Daoy (cell line): ENCODE measurements at places on chromosomes 3 and 15.

DNA sequence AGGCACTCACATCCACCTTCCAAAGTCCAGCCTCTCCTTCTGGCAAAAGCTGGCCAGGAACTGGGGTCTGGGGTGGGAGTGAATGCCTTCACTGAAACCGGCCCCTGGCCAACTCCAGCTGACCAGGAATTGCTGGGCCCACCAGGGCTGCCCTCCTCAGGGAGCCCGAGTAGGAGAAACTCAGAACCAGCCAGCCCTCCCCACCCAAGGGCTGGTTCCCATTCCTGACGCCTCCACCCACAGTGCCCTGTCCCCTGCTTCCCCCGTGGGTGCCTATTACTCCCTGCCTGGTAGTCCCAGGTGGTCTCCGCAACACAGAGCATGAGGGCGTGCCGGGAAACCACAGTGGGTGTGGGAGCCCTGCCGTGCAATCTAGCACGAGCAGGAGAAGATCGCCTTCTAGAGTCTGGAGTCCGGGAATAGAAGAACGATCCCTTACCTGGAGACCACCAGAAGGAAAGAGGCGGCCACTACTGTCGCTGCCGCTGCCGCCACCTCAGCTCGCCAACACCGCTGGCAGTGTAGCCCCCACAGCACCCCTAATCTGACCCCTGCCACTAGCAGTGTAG lies 178.8 kb downstream of the POTEB3 start:
- DNase-seq: peak; percentile 15

GRCh38 chr3:50264383-50264963 lies 4.5 kb upstream of the SEMA3B start:
- DNase-seq: peak; percentile 91

DNA sequence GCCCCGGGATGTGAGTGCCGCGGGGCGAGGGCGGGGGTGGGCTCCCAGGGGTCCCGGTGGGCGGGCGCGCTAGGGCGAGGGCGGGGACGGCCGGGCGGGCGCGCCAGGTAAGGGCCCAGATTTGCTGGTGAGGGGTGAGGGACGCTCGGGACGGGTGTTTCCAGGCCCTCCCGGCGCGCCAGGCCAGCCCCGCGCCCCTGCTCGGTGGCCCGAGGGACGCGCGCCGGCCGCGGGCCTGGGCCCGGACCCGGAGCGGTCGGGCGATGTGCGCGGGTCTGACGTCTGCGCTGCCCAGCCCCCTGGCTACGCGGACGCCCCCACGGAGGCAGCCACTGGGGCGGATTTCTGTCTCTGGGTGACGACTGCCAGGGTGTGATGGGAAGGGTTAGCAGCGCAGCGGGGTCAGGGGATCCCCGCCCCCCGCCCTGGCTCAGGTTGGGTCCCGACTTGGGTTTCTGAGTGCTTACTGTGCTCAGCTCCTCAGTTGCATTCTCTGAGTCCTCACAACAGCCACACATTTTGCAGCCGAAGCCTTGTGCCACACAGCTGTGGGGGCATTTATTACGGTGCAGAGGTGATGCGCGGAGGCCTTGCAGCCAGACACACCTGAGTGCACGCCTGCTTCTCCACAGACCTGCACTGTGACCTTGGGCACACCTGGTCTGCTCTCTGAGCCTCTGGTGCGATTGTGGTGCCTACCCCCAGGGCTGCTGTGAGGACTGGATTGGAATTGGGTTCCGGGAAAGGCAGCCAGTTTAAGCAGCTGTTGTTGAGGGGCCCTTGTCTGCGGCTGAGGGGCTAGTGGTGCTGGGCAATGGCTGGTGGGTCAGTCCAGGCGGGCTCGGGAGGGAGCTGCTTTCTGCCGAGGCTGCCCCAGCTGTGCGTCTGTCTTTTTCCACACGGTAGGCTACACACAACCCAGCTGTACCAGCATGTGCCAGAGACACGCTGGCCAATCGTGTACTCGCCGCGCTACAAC lies 523 bp downstream of the HDAC11 start:
- DNase-seq: no peak

GRCh38 chr15:100001405-100001804 lies 268.2 kb upstream of the LYSMD4 start:
- peak; percentile 38 for DNase-seq

DNA sequence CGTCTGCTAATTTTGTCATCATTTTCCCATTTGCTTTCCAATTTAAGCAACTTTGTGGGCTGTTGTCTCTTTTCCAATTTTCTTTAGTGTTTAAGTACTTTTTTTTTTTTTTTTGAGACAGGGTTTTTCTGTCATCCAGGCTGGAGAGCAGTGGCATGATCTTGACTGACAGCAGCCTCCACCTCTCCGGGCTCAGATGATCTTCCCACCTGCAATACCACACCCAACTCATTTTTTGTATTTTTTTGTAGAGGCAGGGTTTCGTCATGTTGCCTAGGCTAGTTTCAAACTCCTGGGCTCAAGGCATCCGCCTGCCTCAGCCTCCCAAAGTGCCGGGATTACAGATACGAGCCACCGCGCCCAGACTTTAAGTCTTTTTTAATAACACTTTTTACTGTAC lies 26.2 kb upstream of the EIF4A2 start:
- no peak for DNase-seq

DNA sequence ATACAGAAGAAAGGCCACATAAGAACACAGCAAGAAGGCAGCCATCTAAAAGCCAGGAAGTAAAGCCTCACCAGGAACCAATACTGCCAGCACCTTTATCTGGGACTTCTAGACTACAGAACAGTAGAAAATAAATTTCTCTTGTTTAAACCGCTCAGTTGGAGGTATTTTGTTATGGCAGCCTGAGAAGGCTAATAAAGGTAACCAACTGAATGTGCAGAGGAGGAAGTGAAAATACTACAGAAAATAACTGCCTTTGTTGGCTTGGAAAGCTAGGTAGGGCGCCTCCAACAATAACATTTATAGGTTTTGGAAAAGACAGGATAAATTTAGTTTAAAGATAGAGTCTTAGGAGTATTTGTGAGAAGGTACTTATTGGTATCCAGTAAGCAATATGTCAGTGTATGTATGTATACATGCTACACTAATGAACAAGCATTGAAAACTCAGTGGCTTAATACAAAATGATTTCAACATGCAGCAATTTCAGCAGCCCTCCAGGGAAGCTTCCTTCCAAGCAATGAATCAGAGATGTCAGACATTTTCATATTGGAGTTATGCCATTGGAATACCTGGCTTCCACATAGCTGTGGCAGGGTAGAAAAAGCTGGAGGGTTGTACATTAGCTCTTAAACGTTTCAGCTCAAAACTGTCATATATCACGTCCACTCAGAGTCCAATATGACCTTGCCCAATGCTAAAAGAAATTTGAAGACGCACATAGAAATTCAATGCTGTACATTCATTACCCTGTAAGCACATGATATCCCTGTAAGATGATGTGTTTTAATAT lies 48.9 kb downstream of the ZBBX start:
- no peak for DNase-seq

DNA sequence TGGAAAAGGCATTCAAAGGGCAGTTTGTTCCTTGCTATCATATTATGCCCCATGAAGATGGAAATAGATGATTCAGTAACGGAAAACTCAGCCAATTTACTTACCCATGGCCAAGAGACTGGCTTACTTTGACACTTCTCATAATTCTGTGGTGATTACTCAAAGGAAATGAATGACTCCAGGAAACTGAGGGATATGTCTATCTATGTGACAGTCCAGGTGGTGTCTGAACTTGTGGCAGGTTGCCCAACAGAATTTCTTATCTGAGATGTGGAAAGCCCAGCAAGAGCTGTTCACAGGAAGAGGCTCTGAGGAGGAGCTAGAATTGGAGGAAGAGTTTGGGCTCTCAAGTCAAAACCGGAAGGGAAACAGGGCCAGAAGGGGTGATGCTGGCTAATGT lies 91.2 kb downstream of the KCNAB1 start:
- DNase-seq: peak; percentile 82

DNA sequence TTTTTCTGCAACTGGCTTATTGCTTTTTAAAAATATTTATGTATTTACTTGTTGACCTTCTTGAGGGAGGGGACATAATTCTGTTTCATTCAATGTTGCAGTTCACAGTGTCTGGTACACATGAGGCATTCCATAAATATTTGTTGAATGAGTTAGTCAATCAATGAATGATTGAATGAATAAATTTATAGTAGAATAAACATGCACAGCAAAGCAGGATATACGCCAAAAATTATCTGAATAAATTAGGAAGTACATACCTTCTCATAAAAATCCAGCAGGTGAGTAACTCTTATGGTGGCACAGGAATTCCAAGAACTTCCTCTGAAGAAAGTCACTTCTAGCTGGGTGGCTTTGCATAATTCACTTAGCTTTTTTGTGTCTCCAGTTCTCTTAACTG lies 469.4 kb upstream of the ATP11B start:
- DNase-seq: no peak

DNA sequence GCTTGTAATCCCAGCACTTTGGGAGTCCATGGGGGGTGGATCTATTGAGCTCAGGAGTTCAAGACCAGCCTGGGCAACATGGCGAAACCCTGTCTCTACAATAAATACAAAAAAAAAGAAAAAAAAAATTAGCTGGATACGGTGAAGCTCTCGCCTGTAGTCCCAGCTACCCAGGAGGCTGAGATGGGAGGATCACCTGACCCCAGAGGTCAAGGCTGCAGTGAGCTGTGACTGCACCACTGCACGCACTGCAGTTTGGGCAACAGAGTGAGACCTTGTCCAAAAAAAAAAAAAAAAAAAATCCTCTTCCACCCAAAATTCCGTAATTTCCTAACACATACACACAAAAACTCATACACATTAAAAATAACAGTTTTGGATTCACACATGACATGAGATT lies 2.2 kb downstream of the ANO10 start:
- DNase-seq: no peak

DNA sequence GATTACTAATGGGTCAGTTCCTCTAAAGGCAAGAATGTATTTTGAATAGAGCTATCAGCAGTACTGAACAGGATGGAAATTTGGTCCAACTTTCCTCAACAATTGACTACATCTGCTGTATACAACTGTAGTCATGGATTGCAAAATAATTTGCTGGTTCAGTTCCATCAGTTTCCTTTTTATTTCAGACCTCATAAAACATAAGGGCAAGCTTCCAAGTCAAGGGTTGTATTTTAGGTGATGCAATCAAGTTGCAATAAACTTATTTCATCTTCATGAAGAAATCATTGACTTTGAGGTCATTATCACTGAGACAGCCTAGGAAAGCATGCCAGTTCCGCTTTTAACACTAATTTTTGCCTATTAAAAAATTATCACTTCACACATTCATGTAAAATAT lies 90.4 kb upstream of the TSEN2 start:
- DNase-seq: no peak
